ENCODE measurements at places on chromosomes 13 and 19.

DNA sequence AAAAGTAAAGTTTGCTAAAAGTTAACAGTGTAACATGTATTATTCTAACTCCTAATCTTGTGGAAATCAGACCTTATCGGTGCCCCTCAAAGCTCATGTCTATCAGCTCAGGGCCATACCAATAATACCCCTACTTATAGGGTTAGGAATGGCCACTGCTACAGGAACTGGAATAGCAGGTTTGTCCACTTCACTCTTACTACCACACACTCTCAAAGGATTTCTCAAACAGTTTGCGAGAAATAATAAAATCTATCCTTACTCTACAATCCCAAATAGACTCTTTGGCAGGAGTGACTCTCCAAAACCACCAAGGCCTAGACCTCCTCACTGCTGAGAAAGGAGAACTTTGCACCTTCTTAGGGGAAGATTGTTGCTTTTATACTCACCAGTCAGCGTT, 1677.7 kb downstream of the OLFM4 start:
- no peak for DNase-seq

DNA sequence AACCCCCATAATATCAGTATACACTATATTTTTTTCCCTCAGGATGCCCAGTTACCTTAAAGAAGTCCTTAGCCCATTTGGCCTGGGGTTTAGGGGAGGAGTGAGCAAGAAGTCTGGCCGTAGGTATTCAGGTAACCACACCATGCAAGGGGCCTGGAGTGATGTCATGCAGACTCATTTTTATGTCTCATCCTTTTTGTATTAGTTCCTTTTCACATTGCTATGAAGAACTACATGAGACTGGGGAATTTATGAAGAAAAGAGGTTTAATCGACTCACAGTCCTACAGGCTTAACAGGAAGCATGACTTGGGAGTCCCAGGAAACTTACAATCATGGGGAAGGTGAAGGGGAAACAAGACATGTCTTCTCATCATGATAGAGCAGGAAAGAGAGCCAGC, 12.2 kb downstream of the TPP2 start:
- DNase-seq: no peak

DNA sequence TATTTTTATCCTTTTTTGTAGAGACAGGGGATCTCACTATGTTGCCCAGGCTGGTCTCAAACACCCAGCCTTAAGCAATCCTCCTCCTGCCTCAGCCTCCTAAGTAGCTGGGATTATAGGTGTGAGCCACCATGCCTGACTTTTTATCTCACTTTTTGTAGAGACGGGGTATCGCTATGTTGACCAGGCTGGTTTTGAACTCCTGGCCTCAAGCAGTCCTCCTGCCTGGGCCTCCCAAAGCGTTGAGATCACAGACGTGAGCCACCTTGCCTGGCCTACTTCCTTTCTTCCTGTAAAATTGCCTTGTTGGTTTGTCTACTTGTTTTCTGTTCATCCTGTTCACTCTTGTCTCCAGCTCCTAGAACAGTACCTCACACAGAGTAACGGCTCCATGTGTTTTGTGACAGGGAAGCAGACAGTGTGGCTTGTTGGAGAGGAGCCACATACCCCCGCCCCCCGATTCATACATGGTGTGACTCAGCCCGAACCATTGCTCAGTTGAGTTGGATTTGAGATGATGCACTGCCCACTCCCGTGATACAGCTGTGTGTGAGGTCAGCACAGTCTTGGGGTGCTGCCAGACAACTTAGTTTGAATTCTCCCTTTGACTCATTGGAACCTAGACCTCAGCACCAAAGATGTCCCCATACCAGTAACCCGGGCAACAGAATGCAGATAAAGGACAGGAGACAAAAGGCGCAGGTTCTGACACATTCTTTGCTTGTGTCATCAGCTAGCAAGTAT, 34.2 kb downstream of the GPR42 start:
- DNase-seq: no peak

- no peak for DNase-seq
Observed at GRCh38 chr19:57773488-57773887, 4.0 kb downstream of the ZNF586 start.

- DNase-seq: no peak
Observed at GRCh38 chr13:90395846-90396245, 951.6 kb upstream of the MIR17HG start.

- DNase-seq: no peak
Observed at GRCh38 chr13:33543089-33543459, 257.5 kb upstream of the STARD13 start.

- DNase-seq: no peak
Observed at GRCh38 chr19:27767234-27767633, 1445.7 kb downstream of the UQCRFS1 start.

All from T-helper 1 cell (primary cell).